ENCODE measurements at places on chromosomes 3 and 15.

- DNase-seq: no peak
Measured at GRCh38 chr15:29242456-29243242, 27.0 kb downstream of the NSMCE3 start.

DNA sequence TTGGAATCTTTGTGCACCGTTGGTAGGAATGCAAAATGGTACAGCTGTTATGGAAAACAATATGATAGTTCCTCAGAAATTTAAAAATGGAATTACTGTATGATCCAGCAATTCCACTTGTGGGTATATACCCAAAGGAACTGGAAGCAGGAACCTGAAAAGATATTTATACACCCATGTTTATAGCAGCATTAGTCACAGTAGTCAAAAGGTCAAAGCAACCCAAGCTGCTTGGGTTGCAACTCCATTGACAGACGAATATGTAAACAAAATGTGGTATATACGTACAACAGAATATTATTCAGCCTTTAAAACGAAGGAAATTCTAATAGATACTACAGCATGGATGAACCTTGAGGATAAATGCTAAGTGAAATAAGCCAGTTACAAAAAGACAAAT lies 35.0 kb upstream of the CAPN3 start:
- no peak for DNase-seq

GRCh38 chr3:78154521-78155186 lies 1114.8 kb downstream of the ROBO2 start:
- no peak for DNase-seq

- no peak for DNase-seq
Measured at GRCh38 chr15:67194171-67195114, 60.0 kb downstream of the AAGAB start.

All from KBM-7 (cell line).